ENCODE measurements at places on chromosomes 1 and 21. TPM values are rescaled to one million over a fixed set of nuclear protein-coding genes. Genes with fewer than 3 reads are reported as not detected.

DNA sequence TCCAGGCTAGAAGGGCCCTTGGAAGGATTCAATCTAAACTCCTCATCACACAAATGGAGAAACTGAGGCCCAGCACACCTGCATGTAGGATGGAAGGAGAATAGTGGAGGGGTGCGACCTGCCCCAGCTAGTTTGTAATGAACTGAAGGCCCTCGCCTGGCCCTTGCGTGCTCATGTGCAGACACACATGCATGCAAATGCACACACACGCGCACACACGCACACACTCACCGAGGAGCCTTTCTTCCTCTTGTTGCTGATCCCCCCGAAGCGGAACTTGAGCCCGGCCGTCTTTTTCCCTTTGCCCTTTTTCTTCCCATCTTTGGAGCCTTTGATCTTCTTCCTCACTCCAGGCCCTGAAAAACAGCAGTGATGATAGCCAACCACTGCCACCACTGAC lies 27.9 kb downstream of the CHD5 start:
- H3K4me3 ChIP-seq = no peak overlapping the region
- DNase-seq = no peak
- H3K27me3 ChIP-seq = peaks cover 8% of the 10 kb centered on the region
- H3K27ac ChIP-seq = no peak overlapping the region

GRCh38 chr1:165395478-165395877 lies 39.0 kb upstream of the LMX1A start:
- no peaks in the 10 kb centered on the region for H3K36me3 ChIP-seq
- no peak overlapping the region for H3K4me3 ChIP-seq
- no peak overlapping the region for H3K27ac ChIP-seq
- H3K4me1 ChIP-seq = peaks cover 4% of the 10 kb centered on the region
- no peak for DNase-seq
- peaks cover 37% of the 10 kb centered on the region for H3K27me3 ChIP-seq

GRCh38 chr1:208450958-208451357 lies 206.8 kb upstream of the PLXNA2 start:
- DNase-seq = no peak
- H3K36me3 ChIP-seq = no peaks in the 10 kb centered on the region
- no peak overlapping the region for H3K4me3 ChIP-seq
- no peaks in the 10 kb centered on the region for H3K27me3 ChIP-seq
- H3K4me1 ChIP-seq = no peaks in the 10 kb centered on the region

The LCE1D gene
- total RNA-seq = not detected

The SPRR1A gene
- total RNA-seq = not detected

The PTGS2 gene
- 3.3 TPM for total RNA-seq

The PROK1 gene
- total RNA-seq = not detected

The ZSCAN20 gene
- total RNA-seq = 11.2 TPM

All from osteoblast (primary cell).